T-helper 17 cell (primary cell): ENCODE measurements at places on chromosomes 6 and 20.

DNA sequence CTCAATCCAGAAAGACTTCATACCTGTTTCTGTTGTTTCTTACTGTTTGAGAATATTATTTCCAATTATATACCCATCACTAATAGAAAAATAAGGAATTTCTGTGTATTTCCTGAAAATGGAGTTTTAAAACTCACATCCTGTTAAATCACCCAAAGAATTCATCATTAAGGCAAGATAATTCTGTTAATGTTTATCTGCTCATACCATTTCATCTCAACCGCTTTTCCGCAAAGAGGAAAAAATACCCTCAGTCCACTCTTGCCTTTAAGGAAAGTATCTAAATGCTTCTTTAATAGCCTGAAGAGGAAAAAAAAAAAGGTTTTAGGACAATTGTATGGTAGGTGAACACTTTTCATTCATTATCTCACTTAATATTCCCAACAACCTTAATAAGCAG lies 7.3 kb downstream of the TPMT start:
- DNase-seq, result no peak

- DNase-seq, result no peak
Measured at GRCh38 chr6:39754514-39755115, 29.4 kb upstream of the KIF6 start.

GRCh38 chr6:116629563-116629981 lies 13.3 kb downstream of the RSPH4A start:
- DNase-seq, result no peak

GRCh38 chr6:24990944-24991809 lies 55.4 kb upstream of the RIPOR2 start:
- no peak for DNase-seq

DNA sequence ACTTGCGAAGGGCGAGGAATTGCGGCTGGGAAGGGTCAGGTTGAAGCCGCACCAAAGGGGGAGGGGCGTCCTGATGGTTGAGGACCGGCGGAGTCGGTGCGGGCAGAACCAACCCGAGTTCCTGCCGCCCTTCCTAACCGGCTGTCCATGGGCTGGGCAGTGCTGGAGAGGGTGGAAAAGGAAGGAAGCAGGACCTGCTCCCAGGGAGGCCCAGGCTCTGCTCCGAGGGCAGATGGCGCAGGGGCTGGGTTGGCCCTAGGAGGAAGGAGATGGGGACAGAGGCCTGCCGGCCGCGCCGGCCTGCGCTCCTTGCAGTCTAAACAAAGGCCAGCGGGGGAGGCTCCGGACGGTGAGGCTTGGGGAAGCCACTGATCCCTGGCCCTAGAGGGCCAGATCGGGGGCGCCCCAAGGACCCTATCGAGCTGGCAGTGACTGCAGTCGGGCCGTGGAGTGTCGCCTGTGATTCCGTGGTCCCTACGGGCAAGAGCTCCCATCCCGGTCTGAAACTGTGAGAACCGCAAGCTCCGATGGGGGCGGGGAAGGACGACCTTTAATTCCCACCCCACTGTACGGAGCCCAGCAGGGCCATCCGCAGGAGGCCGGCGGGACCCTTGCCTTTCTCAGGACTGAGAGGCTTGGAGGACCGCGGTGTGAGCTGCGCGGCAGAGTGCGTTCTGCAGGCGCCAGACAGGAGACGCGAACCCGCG lies 39.4 kb downstream of the YTHDF1 start:
- DNase-seq, result no peak

GRCh38 chr6:119157506-119157815 lies 79.0 kb upstream of the FAM184A start:
- no peak for DNase-seq

DNA sequence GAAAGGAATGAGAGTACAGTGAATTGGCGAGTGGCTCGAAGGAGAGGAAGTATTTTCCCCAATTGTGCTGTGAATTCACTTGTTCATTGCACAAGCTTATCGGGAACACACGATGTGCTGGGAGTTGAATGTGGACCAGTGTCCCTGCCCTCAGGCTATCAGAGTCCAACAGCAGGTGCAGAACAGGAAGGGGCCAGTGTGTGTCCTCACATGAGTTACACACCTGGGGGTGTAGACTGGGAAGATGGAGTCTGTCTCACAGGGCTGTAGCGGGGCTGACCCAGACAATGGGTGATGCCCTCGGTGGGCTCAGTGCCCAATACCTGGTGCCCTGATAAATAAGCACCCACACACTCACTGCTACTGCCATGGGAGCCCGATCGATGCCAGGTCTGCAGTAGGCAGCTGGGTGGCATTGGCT lies 14.4 kb downstream of the DUSP22 start:
- DNase-seq, result no peak

DNA sequence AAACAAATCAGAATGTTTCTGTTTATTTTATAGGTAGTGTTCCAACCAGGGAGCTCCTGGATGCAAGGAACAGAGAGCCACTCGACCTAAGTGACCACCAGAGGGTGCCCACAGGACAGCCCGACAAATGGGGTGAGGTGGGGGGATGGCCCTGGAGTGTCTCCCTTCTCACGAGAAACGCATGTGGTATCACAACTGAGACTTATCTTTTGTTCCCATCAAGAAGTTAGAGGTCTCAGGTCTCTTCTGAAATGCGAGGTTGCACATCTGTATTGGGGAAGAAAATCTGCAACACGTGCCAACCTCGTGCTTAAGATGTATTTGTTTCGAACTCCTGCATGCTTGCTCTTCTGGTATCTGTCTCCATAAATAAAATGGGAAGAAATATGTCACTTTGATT lies 104.0 kb downstream of the ISM1 start:
- DNase-seq, result no peak

DNA sequence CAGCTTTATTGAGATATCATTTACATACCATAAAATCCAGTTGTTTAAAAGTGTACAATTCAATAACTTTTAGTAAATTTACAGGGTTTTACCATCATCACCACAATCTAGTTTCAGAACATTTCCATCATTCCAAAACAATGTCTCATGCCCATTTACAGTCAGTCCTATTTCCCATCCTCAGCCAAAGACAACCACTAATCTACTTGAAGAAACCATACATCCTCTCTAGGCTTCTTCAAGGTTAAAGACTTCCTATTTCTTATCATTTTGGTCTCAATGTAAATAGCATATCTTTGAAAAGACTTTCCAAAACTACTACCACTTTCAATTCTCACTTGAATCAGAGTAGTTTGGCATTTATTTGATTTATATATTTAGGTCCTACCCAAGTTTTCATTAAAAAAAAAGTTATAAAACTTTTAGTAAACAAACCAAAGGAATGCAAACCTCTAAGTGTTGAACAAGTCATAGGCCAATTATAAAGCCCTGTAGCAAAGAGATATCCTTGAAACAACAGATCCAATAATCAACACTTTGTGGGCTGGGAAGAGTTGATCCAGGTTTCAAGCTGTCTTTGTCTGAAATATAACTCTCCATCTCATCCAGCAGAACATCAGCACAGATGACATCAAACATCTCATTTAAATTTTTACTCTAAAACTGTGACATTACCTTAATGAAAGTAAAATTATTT lies 211.3 kb upstream of the RUNX2 start:
- no peak for DNase-seq

GRCh38 chr6:110897433-110897832 lies 22.8 kb downstream of the AMD1 start:
- DNase-seq, result no peak

DNA sequence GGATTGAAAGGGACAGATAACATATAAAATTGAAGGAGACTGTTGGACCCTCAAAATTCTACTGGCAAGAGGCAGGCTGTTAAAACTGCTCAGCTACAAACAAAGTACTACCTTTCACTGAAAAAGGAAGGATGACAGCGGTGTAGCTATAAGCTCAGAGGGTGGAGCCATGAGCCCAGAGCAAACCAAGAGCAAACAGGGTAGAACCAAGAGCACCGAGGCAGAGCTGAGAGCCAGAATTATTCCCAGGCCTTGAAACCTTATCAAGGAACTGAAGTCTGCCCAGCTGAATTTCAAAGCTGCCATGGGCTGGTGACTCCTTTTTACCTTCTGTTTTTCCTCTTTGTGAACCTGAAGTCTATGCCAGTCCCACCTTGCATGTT lies 74.7 kb upstream of the SLC4A11 start:
- DNase-seq, result no peak

GRCh38 chr20:60104993-60105803 lies 147.0 kb downstream of the CDH26 start:
- DNase-seq, result no peak

- DNase-seq, result no peak
Measured at GRCh38 chr20:12416281-12416680, 498.6 kb downstream of the BTBD3 start.

DNA sequence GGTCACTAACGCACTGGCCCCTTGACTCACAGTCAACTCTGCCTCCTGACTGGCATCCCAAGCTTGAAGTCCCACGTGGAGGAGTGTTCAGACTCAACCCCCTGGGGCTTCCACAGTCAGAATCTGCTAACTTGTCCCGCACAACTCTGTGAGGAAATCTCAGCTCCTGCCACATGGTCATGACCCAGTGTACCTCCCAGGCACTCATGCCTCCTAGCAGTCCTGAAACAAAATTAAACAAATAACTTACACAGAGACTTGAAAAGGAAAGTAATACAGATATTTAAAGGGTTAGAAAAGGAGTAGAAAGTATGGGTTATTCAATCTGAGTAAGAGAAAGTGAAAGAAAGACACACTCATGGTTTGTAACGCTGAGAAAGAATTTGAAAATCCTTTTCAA lies 134.9 kb downstream of the GMDS start:
- DNase-seq, result no peak

DNA sequence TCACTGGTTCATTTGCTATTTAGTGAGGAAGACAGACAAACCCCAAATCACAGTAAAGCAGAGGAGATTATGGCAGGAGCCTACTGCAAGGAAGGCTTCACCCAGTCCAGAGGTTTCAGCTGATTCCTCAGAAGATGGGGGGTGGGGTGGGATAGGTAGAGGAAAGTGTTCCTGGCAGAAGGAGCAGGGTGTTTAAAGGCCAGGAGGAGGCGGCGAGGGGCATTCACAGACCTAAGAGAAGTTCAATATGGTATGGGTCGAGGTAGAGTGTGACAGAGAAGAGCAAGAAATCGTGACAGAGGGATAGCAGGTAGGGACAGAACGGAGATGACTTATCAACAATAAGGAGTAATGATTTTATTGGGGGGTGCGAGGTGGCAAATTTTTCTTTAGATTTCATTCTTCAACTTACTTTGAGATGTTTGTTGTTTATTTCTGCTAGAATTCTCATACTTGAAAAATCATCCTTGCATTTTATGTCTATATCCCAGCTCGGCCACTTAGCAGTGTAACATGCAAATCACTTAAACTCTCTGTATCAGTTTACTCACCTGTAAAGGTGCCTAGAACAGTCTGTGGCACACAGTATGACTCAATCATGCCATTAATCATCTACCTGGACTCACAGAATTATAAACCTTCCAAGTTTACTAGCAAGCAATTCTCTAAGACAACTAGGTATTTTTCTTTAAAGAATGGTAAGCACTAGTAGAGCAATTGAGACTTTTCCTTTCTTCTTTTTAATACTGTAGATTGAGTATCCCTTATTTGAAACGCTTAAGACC lies 176.7 kb downstream of the REV3L start:
- DNase-seq, result no peak

GRCh38 chr6:14458669-14459266 lies 341.2 kb downstream of the CD83 start:
- no peak for DNase-seq

DNA sequence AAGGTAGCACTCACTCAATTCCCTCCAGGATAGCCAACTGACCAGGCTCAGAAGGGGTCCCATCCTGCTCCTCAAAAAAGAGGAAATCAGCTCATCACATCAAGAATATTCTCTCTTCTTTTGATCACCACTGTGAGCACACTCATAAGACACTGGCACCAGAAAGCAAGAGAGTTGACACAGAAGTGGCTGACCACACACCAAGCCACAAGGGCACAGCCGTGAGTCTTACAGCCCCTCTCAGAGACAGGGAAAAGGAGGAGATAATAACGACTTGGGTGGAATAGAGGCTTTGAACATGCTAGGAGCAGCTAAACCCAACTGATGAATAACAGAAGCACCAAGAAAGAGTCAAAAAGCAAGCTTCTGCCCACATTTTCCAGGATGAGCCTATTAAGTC lies 249.1 kb upstream of the PREP start:
- no peak for DNase-seq

DNA sequence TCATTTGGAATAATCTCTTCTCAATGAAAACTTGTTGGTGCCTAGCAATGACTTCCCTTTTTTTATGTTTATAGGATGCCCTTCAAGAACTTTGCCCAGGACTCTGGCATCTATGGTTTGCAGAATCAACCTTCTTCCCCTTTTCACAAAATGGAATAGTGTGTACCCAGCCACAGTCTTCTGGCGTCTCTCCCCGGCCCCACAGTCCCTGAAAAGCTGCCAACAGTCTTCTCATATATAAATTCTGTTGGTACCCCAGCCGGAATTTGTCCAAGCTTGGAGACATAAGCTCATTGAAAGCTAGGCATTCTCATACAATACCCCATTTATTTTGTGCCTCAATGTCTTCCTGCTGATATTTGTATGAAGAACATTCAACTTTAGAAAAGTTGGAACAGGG lies 26.4 kb upstream of the MCM3 start:
- DNase-seq, result no peak

DNA sequence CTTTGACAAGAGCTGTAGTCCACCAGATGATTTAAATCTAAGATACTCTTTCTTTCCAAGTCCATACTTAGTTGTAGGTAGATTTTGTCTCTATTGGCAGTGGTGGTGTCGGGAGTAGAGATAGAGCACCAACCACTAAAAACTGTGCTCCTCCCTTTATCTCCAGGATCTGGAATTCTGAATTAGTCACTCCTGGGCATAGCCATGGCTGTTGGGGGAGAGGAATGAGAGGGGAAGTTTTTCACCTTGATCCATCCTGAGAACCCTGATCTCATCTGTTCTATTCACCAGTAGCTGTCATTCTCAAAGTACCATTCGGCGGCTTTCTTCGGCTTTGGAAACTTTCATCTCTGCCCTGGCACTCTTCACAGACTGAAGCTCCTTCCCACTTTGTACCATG lies 35.6 kb upstream of the NKX2-4 start:
- no peak for DNase-seq

DNA sequence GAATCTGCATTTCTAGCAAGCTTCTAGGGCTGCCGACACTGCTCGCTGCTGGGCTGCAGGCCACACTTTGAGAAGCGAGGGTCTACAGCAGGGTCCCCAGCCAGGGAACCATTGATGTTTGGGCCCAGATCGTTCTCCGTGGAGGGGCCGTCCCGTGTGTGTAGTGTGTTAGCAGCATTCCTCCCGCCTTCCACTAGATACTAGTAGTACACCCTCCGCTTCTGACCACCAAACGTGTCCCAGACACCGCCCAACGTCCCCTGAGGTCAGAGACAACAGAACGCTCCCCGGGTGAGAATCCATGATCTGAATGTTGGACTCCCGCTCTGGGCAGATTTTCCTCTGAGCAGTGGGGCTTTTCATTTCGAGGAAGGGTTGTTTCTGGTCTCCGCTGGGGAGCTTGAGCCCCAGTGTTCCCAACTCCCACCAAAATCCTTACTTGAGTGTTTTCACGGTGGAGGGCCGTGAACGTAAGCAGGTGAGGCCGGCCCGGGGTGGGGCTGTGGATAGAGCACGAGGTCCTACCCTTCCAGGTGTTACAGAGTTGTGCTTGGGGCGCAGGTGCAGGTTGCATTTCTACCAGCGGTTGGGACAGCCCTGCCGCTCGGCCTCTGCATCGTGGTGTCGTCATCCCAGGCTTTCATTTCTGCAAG lies 124.6 kb downstream of the SYCP2 start:
- no peak for DNase-seq

- no peak for DNase-seq
Measured at GRCh38 chr20:57835074-57835452, 125.2 kb upstream of the PMEPA1 start.
